ENCODE measurements at places on chromosomes 3 and 15.

- DNase-seq, result no peak
These were observed 422.3 kb upstream of the ROBO1 start for GRCh38 chr3:80190051-80190450.

DNA sequence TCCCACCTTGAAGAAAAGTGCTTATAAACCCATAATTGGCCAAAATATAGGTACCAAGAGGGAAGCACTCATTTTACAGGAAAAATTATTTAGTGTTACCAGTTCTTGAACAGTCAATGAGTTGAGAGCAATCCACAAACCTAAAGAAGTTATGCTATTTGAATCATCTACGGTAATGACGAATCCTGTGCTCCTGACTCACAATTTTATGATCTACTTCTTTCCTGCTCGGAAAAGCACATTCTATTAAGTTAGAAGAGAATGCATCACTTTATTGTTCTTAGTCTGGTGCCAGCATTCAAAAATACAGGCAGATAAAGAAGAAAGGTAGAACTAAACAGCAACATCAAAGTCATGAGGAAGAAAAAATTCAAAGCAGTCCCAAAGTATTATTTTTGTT lies 33.2 kb downstream of the CHRM5 start:
- DNase-seq, result no peak

- DNase-seq, result no peak
These were observed 253.8 kb downstream of the XXYLT1 start for GRCh38 chr3:195017151-195017550.

- no peak for DNase-seq
These were observed 74.2 kb upstream of the FBN1 start for GRCh38 chr15:48719668-48720067.

Data from CD4-positive, alpha-beta T cell treated with Interleukin-15 for 1 hour (primary cell).